Activated CD4-positive, alpha-beta T cell treated with anti-CD3 and anti-CD28 coated beads, Interleukin-2, Interleukin-4, amounts not matched to agents 100 ng/mL and 50 ng/mL, durations not matched to agents 16 hours and 8 hours (primary cell): ENCODE measurements at places on chromosomes 3 and 15.

GRCh38 chr15:40334941-40335795 is 5.6 kb downstream of the CCDC9B start:
- no peak for DNase-seq

DNA sequence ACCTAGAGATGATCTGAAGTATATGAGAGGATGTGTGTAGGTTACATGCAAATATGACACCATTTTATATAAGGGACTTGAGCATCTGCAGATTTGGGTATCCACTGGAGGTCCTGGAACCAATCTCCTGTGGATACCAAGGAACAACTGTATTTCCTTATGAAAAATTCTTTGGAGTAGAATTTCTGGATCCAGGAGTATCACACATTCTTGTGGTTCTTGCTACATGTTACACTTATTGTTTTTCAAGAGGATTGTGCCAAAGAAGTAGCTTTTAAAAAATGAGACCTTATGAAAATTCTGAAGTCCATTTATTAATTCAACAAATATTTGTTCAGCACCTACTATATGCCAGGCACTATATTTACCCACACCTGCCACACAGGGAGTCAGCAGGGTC is 15.7 kb upstream of the TBC1D23 start:
- DNase-seq, result no peak

GRCh38 chr15:84001655-84002054 is 233.9 kb upstream of the GOLGA6L4 start:
- DNase-seq, result no peak

DNA sequence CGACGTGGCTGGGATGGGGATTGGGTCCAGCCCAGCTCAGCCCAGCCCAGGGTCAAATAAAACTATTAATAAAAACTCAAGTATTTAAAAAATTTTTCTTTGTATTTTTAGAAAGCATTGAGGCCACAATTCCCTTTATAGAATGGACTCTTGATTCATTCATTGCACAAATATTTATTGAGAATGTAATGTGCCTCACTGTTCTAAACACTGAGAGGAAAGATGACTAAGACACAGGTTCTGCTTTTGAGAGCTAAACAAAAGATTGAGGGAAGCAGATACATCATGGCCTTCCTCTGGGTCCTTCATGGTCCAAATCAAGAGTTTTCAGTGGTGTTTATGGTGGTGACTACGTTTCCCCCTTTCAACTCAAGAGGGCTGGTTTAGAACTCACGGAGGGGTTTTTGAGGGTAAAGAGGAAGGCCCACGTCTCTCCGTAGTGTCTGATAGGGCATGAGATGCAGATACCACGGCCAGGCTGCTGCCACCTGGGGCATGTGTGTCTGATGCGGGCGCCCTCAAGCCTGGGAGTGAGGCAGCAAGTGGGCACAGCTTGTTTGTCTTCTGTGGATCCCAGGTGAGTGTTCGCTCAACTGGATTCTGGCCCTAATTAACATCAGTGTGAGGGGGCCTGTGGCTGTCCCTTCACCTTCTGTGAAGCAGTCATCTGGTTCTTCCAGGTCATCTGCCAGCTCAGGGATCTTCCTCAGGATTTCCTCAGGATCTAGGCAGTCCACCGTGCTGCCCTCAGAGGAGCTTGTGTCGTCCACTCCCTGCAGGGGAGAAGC is 73.5 kb upstream of the SCN5A start:
- no peak for DNase-seq

GRCh38 chr3:53551324-53551723 is 56.9 kb downstream of the CACNA1D start:
- no peak for DNase-seq

DNA sequence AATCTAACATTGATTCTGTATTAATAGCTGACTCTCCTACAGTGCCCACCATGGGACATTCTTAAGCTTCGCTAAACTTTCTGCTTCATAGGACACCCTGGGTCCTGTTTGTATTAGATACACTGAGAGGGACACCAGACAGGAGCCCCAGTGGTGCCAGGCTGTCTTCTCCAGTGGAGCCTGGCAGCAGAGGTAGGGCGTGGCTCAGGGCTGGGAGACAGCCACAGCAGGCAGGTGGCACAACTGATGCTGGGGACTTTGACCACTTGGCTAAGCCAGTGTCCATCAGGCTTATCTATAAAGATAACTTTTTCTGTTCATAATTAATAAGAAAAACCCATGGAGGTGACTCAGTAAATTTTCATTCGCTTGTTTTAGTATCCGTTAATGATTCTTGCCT is 21.8 kb downstream of the NIPA1 start:
- DNase-seq, result no peak

GRCh38 chr3:136932978-136933772 is 24.6 kb upstream of the IL20RB start:
- no peak for DNase-seq

DNA sequence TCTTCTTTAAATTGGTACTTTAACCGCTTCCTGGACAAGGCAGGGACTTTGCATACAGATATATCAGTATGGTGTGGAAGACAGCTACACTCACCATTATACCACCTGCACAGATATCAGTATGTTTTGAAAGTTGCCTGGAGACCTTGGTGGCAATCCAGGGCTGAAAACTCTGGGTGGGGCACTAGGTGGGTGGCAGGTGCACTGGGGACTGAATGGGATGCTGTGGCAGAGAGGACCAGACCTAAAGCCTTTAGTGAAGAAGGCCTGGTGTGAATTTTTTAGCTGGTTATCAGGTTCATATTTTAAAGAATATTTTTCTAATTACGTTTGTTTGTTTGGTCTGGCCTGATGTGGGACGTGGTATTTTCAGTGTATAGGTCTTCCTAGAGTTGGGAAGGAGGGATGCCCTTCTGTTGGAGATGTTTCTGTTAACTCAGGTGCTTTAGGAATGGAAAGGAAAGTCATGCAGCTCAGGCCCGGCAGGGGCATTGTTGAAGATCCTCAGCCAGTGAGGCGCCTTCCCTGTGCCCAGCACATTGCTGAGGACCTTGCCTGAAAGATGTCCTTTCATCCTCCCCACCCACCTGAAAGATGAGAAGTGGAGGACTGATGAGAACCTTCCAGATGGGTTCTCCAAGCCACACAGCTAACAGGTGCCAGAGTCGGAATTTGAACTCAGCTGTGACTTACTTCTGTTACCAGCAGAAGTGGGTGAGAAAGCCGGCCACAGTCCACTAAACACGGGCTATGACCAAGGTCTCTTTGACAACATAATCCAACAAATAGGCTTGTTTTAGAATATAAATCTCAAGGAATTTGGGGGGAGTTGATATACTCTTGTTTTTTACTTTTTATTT is 77.3 kb downstream of the APBA2 start:
- no peak for DNase-seq

GRCh38 chr3:47347217-47347801 is 33.5 kb upstream of the PTPN23 start:
- DNase-seq, result no peak

- DNase-seq, result peak; percentile 76
Observed at GRCh38 chr3:132435224-132435910, 18.1 kb downstream of the DNAJC13 start.

DNA sequence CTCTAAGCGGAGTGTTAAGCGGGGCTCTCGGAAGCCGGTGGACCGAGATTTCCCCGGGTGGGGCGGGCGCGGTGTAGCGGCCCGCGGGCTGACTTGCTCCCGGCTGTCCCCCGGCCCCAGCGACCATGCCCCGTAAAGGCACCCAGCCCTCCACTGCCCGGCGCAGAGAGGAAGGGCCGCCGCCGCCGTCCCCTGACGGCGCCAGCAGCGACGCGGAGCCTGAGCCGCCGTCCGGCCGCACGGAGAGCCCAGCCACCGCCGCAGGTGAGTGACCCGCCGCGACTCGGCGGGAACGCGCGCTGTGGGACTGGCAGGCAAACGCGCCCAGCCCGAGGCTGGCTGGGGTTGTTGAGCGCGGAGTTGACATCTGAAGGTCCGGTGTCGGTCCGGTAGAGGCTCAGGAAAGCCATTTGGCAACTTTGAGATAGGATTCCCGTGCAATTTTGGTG is 1.3 kb downstream of the SMC4 start:
- peak; percentile 16 for DNase-seq

DNA sequence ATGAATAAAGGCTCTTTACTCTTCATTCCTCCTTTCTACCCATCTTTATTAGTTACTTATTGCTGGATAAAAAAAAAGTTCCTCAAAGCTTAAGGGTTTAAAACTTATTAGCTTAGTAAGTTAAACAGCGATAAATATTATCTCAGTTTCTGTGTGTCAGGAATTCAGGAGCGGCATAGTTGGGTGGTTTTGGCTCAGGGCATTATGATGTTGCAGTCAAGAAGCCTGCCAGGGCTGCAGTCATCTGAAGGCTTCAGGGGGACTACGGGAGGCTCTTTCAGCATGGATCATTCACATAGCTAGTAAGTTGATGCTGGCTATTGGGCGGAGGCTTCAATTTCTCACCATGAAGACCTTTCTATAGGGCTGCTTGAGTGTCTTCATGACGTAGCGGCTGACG is 1.9 kb upstream of the DLG1 start:
- DNase-seq, result no peak

DNA sequence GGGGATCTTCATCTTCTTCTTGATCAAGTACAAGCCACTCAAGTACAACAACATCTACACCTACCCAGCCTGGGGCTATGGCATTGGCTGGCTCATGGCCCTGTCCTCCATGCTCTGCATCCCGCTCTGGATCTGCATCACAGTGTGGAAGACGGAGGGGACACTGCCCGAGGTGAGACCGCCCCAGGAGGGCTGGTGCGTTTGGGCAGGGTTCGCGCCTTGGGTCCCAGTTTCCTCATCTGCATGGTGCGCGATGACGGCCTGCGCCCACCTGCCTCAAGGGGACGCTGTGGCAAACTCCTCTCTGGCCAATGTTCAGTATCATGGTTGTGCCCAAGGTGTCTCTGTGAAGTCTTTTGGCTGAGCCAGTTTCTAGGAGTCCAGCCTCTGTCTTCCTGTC is 57.5 kb upstream of the SLC6A1 start:
- no peak for DNase-seq

- DNase-seq, result no peak
Observed at GRCh38 chr15:88428805-88429605, 38.2 kb downstream of the MRPL46 start.

DNA sequence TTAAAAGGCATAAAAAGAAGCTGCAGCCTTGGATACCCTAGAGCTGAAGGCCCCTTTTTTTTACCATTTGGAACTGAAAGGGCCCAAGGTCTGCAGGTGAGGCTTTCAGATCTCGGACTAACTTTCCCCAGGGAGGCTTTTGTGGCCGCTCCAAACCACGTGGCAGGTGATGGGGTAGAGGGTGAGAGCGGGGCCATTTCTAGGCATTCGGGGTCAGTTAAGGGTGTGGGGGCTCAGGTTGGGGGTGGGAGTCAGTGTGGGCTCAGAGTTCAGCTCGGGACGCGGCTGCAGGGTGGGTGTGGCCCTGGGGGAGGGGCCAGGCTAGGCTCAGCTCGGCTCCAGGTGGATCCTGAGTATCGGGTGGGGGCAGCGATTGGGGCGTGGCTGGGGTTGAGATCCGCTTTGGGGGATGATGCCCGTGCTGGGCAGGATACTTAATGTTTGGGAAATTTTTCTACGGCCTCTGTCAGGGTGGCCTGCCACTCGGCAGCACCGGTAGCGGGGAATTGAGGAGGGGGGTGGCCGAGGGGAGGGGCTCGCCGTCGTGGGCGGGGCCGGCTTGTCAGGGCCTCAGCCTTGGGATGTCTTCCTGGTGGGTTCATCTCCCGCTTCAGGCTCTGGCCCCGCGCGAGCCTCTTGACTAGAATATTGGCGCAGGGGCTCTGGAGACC is 2.5 kb downstream of the KLF13 start:
- DNase-seq, result no peak

- DNase-seq, result no peak
Observed at GRCh38 chr3:133136114-133137041, 98.2 kb downstream of the TMEM108 start.

GRCh38 chr3:94716326-94717018 is 653.6 kb downstream of the NSUN3 start:
- no peak for DNase-seq

DNA sequence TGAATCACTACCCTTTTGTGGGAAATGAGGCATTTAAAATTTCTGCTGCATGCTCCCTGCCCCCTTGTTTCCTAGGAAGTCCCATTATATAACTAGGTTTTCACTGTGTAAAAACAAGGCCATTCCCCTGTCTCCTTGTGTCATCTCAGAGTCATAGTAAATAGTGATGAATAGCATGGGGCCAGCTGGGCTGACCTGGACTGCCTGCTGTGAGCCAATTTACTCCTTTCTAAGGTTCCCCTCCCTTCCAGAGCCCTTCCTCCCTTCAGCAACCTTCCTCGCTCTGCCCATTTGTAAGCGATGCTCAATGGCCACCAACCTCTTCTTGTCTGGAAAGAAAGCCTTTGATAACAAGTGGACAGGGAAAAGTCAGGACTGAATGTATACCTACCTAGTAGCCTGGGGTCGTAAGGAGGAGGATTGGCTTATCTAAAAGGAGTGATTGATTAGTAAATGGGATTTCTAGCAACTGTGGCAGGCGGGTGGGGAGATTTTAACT is 11.7 kb downstream of the ITGA11 start:
- no peak for DNase-seq

DNA sequence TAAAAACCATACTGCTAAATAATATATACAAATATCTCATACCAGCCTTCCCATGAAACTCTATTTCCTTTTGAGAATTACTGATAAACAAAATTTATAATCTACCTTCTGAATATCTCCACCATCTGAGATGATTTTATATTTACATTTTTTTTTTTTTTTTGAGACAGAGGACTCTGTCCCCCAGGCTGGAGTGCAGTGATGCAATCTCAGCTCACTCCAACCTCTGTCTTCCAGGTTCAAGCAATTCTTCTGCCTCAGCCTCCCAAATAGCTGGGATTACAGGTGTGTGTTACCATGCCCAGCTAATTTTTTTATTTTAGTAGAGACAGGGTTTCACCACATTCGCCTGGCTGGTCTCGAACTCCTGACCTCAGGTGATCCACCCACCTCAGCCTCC is 42.8 kb upstream of the IGF2BP2 start:
- no peak for DNase-seq

DNA sequence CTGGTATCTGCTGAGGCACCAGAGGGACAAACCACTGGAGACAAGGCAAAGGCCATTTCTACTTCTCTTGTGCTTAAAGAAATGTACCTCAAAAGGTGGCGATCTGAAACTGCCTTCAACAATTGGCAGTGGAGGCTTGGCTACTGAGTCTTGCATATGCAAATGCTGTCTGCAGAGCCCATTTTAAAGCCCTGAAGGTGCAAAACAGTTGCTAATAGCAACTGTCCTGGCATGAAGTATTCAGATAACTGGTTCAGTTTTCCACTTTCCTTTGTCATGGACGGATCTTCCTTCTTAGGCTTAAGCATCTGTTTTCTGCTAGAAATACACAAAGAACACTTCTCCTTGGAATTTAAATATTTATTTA is 71.4 kb upstream of the PSMD6 start:
- DNase-seq, result no peak

DNA sequence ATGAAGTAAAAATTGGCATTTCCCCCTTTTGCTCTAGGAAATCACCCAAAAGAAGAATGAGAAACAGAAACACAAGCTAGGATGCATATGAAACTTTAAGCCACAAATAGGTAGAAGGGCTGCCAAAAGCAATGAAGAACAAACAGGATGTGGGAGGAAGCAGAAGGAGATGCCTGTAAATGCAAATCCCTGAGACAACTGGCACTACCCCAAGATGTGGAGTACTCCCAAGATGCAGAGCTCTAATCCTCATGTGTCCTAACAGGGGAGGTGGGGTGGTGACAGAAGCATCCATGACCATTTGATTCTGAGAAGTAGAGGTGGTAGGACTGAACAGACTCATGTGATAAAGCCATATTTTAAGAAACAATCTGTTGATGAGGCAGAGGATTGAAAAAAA is 31.9 kb upstream of the ZNF280D start:
- DNase-seq, result no peak

- no peak for DNase-seq
Observed at GRCh38 chr3:14549256-14549919, 9.2 kb upstream of the GRIP2 start.
